PC-3 (cell line): ENCODE measurements at places on chromosomes 7 and 10.

- DNase-seq, result no peak
These were observed 45.7 kb downstream of the SNX10 start for GRCh38 chr7:26337232-26337865.

- no peak for DNase-seq
These were observed 14.7 kb downstream of the BRAT1 start for GRCh38 chr7:2540641-2541051.

GRCh38 chr7:1434165-1434718, 25.0 kb downstream of the MICALL2 start:
- DNase-seq, result no peak

DNA sequence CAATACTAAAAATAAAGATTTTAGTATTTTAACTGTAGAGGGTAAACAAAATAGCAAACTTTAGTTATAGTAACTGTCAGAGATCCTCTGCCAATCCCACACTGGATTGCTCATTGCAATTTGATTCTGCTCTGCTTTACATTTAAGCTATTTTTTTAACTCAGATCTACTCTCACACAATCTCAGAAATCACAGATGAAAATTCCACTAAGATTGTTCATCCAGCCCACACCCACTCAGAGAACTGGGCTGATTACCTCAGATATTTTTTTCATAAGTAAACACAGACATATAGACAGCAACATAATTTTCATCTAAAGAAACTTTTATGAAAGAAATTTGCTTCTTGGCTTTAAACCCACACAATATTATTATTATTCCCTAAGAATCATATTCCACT, 7.0 kb downstream of the OSBPL3 start:
- DNase-seq, result peak; percentile 44

- DNase-seq, result no peak
These were observed 115.7 kb downstream of the PARP12 start for GRCh38 chr7:139947021-139947420.

GRCh38 chr10:44966129-44966815, 6.7 kb downstream of the RASSF4 start:
- DNase-seq, result no peak

DNA sequence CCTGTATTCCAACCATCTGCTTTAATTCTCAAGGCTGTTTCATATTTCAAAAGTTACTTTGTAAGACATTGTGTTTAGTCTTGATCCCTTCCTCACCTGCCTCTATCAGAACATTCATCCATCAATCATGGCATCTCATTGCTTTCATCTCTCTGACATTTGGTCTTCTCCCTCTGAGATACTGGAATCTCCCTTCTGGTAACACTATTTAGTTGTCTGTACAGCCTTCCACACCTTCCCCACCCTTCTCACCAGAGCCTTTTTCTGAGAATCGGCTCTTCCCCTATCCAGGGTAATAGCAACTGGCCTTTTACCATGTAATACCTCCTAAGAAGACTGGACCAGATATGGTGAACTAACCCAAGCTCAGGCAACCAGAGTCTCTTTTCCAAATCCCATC, 10.1 kb downstream of the CACNA2D1 start:
- DNase-seq, result no peak

- peak; percentile 25 for DNase-seq
These were observed 69.4 kb downstream of the ZRANB1 start for GRCh38 chr10:125011171-125011925.

GRCh38 chr10:91759581-91759986, 38.6 kb upstream of the TNKS2 start:
- DNase-seq, result peak; percentile 37

- no peak for DNase-seq
These were observed 60.4 kb downstream of the CHST3 start for GRCh38 chr10:72024596-72024995.

GRCh38 chr10:13535346-13535745, 6.5 kb upstream of the BEND7 start:
- DNase-seq, result no peak

DNA sequence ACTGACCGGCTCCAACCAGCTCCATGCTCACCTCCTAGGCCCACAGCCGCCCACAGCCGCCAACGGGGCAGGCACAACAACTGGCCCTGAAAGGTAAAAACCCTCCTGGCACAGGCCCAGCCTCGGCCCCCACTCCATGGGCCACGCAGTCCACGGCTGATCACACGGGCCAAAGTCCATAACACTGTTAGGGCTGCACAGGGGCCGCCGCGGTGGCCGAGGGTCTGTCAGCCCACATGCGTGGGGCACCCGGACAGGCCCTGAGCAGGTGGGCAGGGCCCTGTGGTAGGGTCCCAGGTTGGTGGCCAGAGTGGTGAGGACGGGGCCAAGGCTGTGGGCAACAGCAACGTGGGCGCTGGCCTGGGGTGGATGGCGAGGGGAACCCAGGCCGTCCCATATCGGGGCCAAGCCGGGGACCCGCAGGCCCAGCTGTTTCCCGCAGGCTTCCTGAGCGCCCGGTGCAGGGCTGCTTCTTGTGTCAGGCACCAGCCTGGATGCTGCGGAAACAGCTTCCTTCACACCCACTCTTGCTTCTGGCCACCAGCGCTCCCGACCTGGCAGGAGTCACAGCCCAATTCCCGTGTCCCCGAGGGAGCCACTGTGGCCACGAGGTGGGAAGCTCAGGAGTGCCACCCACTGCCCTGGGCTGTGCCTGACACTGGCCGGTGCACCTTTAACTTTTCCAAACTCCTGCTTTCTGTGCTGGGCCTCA, 29.2 kb downstream of the CYP2W1 start:
- no peak for DNase-seq

GRCh38 chr7:48380921-48381320, 209.7 kb downstream of the ABCA13 start:
- DNase-seq, result no peak

GRCh38 chr10:84308021-84308420, 20.4 kb upstream of the CCSER2 start:
- no peak for DNase-seq

GRCh38 chr10:77226452-77226851, 411.2 kb downstream of the KCNMA1 start:
- DNase-seq, result no peak
